ENCODE measurements at places on chromosomes 13 and 19.
A peak's percentile ranks its signal among the peaks of the same experiment; 100 is the strongest.

GRCh38 chr19:52669586-52669985 is 31.4 kb upstream of the ZNF83 start:
- DNase-seq: no peak

GRCh38 chr13:44049081-44049945 is 169.6 kb downstream of the LACC1 start:
- no peak for DNase-seq

DNA sequence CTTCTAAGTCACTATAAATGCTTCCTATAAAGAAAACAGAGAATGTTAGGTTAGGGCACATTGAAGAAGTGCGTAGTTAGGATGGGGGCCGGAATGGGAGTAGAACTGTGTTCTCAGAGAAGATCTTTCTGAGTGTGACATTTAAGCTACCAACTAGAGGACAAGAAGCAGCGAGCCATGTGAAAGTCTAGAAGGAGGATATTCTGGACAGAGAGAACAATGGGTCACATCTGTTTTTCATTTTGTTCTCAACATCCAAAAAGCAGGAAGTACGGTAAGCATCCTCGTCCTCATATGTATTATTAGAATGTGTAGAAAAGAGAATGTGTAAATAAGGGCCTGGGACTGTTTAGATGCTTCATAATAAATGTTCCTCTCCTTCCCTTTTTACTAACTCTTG is 44.5 kb upstream of the PARP4 start:
- no peak for DNase-seq

- no peak for DNase-seq
These were observed 2.1 kb downstream of the NDUFS7 start for GRCh38 chr19:1385816-1386215.

- DNase-seq: no peak
These were observed 11.4 kb upstream of the FUT5 start for GRCh38 chr19:5881543-5882299.

- DNase-seq: peak; percentile 97
These were observed 7.5 kb downstream of the EMP3 start for GRCh38 chr19:48332662-48333466.

- DNase-seq: no peak
These were observed 48.7 kb upstream of the ITM2B start for GRCh38 chr13:48184260-48184659.

- no peak for DNase-seq
These were observed 63.8 kb upstream of the LDLR start for GRCh38 chr19:11025445-11025844.

- peak; percentile 54 for DNase-seq
These were observed 391.0 kb downstream of the FGF9 start for GRCh38 chr13:22061806-22062391.

DNA sequence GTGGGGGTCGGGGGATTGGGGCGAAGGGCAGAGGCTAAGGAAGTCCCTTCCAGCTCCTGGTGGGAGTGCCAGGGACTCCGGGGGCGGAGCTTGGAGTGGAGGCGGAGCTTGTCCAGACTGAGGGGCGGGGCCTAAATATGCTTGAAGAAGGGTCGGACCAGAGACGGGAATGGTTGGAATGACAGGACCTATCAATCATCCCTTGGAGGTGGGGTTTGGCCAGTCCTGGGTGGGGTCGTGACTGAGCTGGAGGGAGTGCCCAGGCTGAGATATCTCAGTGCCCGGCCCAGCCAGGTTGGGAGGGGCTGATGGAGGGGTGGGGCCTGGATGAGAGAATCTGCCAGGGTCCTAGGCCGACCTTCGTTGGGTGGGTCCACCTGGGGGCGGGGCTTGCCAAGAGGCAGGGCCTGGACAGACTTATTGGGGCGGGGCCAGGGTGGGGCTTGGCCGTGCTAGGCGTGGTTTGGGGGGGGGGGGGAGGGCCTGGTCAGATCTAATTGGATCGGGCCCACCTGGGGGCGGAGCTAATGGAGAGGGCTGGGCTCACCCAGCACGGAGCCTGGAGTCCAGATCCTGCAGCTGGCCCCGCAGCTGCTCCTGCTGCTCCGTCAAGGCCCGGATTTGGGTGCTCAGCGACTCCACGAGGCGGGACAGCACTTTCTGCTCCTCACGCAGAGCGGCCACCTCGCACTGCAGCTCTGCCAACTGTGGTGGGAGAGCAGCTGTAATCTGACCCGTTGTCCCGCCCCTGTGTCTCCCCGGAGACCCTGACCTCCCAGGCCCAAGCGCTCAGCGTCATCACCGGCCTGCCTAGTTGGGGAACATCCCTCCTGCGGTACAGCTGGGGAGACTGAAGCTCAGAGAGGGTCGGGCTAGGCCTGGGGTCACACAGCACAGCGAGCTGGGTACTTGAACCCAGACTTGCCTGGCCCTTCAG is 2.6 kb upstream of the WIZ start:
- DNase-seq: peak; percentile 21

DNA sequence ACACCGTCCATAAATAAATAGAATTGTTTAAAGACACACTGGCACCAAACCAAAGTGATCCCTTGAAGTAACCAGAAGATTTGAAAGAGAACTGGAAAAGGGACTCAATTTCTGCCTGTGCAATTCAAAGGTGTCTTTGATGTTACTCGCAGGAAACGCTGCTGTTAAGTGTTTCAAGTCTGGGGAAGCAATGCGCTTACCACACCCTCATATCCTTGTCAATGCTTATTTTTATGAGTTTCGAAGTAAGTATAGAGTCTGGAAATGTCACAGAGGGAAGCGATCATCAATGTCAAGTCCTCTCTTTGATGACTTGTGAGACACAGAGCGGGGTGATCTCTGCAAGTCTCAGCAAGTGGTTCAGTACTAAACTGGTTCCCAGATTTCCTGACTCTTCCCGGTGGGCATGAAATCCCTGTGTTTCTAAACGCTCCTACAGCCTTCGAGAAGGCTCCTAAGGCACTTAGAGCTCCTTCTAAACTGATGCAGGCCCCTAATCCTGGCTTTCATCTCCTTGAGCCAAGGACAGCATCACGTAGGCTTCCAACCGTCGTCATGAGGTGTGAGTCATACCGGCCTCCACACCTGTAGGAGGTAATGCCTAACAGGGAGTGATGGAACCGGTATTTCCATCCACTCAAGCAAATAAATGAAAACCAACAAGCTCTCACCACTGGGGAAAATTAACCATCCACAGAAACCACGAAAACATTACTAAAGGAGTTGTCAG is 22.8 kb downstream of the SYDE1 start:
- DNase-seq: peak; percentile 14

- DNase-seq: no peak
These were observed 61.9 kb downstream of the SPACA7 start for GRCh38 chr13:112438094-112438493.

- DNase-seq: no peak
These were observed 1375.6 kb downstream of the EFNB2 start for GRCh38 chr13:105159841-105160240.

GRCh38 chr13:109123971-109124370 is 494.6 kb downstream of the MYO16 start:
- no peak for DNase-seq

- DNase-seq: no peak
These were observed 28.7 kb downstream of the CCDC122 start for GRCh38 chr13:43850873-43851272.

- peak; percentile 70 for DNase-seq
These were observed 590 bp upstream of the LGI4 start for GRCh38 chr19:35135389-35135909.

DNA sequence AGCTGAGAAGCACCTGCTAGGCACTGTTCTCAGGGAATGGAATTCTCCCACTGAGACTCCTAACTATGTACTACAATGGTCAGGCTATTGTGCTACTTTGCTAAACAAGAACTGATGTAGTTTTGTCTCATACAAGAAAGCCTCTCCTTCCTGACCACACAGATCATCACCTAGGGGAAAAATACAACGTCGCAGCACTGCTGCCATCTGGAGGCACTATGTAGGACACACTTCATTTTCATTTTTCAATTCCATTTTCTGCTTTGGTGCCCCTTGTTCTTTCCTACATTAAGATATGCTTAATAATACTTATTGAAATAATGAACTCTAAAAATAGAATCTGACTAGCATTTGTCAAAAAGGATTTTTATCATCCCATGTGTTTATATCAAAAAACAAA is 21.1 kb downstream of the PROSER1 start:
- DNase-seq: peak; percentile 58

- DNase-seq: no peak
These were observed 772 bp downstream of the GPC6 start for GRCh38 chr13:93227280-93227877.

DNA sequence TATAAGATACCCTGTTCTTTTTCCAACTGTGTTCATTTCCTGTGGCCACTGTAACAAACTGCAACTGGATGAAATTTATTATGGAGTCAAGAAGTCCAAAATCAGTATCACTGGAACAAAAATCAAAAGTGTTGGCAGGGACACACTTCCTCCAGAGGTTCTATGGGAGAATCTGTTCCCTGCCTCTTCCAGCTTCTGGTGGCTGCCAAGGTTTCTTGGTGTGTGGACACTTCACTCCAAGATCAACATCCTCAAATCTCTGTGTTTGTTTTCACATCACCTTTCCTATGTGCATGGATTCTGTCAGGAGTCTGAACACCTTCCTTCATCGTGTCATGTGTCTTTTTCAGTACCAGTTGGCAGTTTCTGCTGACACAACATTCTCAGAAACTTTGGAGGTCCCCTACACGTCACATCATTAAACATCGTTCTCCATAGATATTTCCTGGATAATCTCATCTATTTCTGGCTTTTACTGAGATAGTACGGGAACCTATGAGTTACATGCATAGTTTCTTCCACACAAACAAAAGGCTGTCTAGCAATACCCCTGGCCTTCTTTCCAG is 15.2 kb upstream of the EFNB2 start:
- no peak for DNase-seq

GRCh38 chr19:23439623-23440022 is 44.4 kb upstream of the ZNF91 start:
- no peak for DNase-seq

DNA sequence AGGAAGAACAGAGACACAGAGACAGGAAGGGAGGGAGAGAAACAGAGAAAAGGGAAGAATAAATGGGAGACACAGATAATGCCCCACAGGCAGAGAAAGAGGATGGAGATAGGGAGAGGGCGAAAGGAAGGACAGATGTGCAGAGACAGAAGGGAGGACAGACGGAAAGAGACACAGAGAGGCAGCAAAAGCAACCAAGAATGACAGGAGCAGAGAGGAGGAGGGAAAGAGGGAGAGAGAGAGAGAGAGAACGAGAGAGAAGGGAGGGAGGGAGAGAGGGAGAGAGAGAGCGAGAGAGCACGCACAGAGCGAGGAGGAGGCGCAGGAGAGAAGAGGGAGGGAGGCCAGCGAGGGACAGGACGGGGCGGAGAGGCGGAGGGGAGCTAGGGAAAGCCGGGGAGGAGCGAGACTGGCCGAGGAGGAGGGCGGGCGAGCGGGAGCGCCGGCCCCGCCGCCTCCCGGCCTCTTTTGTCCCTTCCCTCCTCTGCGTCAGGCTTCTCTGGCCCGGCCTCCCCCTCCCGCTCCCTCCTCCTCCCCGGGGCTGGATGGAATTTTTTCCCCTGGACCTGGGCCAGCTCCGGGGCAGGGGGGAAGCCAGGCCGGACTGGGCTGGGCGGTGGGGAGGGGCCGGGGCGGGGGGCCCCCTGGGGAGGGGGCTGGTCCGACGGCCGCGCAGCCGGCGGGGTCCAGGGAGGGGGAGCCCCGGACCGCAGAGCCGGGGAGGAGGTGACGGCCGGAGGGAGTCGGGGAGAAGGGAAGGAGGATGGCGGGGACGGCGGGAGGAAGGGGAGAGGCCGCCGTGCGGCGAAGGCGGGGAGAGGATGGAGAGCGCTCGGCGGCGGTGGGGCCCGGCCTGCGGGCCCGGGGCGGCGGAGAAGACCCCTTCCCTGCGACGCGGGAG is 4.2 kb upstream of the SPACA6 start:
- no peak for DNase-seq

DNA sequence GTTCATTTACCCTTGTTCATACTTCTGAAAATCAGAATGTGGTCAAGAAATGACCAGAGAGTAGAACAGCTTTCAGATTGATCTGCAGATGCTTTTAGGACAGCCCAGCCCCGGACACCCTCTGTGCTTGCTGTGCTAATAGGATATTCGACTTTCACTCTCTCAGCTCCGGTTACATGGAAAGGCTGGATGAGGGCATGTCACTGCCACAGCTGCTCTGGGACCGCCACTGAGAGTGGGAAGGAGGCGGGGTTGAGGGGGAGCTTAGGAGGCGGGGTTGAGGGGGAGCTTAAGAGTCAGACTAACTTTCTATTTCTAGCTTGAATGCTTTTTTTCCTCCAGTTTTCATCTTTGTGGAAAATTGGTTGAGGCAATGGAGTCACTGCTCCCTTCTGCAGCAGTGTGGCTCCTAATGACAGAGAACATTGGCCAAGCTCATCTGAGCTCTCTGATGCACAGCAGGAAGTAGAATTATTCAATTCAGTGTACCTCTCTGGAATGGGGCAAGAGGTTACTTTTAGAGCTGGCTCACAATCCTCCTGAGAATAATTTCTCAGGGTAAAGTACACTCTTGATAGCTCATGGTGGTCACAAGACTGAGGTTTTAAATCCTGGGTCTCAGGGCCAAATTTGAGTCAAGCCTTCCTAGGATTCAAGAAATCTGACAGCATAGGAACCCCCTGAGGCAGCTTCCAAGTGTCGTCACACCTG is 74.6 kb upstream of the NPAS1 start:
- DNase-seq: no peak

GRCh38 chr19:7292950-7293761 is 1.1 kb downstream of the INSR start:
- no peak for DNase-seq

- no peak for DNase-seq
These were observed 97.0 kb downstream of the SCGB2B2 start for GRCh38 chr19:34580055-34580336.
